Type B pancreatic cell (in vitro differentiated cells): ENCODE measurements at places on chromosomes 6 and 20. TPM values are rescaled to one million over a fixed set of nuclear protein-coding genes. Genes with fewer than 3 reads are reported as not detected.

Gene AK9
- total RNA-seq, result 6.6 and 8.1 TPM in 2 replicates

Gene GTF3C6
- 60.4 and 92.9 TPM in 2 replicates for total RNA-seq

GRCh38 chr6:4979426-4979825, 24.4 kb downstream of the RPP40 start:
- no peak overlapping the region for H3K27ac ChIP-seq
- H3K36me3 ChIP-seq, result peaks cover 4% of the 10 kb centered on the region
- no peak overlapping the region for H3K4me3 ChIP-seq
- H3K4me1 ChIP-seq, result peaks cover 5% of the 10 kb centered on the region
- no peaks in the 10 kb centered on the region for H3K27me3 ChIP-seq
- DNase-seq, result no peak

GRCh38 chr6:110999634-111000270, 17.9 kb downstream of the RPF2 start:
- H3K4me1 ChIP-seq, result no peaks in the 10 kb centered on the region
- H3K27ac ChIP-seq, result no peak overlapping the region
- no peaks in the 10 kb centered on the region for H3K27me3 ChIP-seq
- no peak for DNase-seq

DNA sequence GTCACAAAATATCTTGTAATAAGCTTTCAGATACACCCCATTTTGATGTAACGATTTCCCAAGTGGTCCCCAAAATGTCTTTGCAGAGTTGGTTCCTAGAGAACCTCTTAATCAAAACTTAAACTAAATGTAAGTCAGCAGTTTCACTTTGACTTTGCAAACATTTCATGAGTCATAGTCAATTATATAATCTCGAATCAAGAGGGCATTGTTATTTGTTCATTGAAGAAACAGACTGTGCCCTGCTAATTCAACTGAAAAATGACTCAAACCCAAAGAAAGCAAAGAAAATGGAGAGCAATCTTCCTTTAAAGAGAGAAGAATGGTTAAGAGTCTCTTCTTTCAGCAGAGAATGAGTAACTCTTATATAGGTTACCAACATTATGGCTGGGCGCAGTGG, 58.3 kb downstream of the IPCEF1 start:
- no peaks in the 10 kb centered on the region for H3K36me3 ChIP-seq
- H3K27me3 ChIP-seq, result no peaks in the 10 kb centered on the region
- no peak overlapping the region for H3K4me3 ChIP-seq
- peaks cover 11% of the 10 kb centered on the region for H3K4me1 ChIP-seq

- H3K4me1 ChIP-seq, result no peaks in the 10 kb centered on the region
- H3K27ac ChIP-seq, result no peak overlapping the region
- H3K27me3 ChIP-seq, result no peaks in the 10 kb centered on the region
- no peaks in the 10 kb centered on the region for H3K36me3 ChIP-seq
- no peak overlapping the region for H3K4me3 ChIP-seq
- no peak for DNase-seq
These were observed 46.3 kb downstream of the SOD2 start for GRCh38 chr6:159646733-159647132.

- DNase-seq, result peak; percentile 18
- peaks cover 23% of the 10 kb centered on the region for H3K4me1 ChIP-seq
- H3K27ac ChIP-seq, result no peak overlapping the region
- no peaks in the 10 kb centered on the region for H3K36me3 ChIP-seq
- no peak overlapping the region for H3K4me3 ChIP-seq
These were observed 211.1 kb downstream of the ANKRD60 start for GRCh38 chr20:58017231-58017969.
